ENCODE measurements at places on chromosomes 13 and 19.

- no peak for DNase-seq
Measured at GRCh38 chr19:28493884-28494283, 719.1 kb downstream of the UQCRFS1 start.

GRCh38 chr19:38514812-38515633, 81.5 kb downstream of the RYR1 start:
- DNase-seq = peak; percentile 96

DNA sequence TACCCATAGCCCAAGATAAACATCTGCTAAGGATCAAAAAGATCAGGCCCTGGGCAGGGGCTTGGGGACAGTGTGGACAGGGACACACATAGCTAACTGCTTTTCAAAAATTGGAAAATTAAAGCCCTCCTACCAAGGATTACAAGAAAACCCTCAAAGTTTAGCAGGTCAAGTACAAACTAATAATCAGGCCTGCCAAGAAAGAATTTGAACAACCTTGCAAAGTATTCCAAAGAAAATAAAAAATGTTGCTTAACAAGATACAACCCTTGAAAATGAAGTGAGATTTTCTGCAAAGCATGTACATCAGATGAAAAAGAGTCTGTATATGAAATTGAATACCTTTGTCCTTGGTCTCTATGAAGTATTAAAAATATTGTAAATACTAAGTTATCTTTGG, 67.3 kb downstream of the KLF12 start:
- no peak for DNase-seq

- no peak for DNase-seq
Measured at GRCh38 chr19:35023428-35023827, 6.8 kb upstream of the SCN1B start.

GRCh38 chr19:31258211-31259052, 90.8 kb downstream of the TSHZ3 start:
- DNase-seq = no peak

DNA sequence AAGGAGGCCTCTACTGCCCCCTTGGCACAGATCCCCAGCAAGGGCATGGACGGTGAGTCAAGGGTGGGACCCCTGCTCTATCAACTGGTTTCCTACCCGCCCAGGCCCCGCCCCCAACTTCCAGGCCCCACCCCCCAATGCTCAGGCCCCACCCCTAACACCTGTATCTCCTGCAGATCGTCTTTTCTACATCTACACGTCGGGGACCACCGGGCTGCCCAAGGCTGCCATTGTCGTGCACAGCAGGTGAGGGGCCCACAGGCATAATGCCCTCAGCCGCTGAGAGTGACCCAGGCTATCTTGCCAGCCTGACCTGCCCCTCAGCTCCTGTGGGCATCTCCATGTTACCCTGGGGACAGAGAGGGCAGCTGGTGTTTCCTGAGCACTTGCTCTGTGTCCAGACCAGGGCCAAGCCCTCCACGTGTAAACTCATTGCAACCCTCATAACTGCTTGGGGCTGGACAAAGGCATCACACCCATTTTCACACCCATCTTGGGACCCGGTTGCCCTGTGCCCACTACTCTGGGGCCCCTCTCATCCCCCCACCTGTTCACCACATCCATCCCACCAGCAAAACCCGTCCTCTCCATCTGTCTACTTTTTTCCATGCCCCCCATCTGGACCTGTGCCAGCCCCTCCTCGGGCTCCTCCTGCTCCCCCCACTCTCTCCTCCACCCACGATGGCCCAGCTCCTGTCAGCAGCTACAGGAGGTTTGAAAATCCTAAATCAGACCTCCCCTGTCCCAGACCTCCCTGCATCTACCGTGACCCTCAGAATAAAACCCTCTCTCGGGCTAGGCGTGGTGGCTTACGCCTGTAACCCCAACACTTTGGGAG, 17.2 kb downstream of the SLC27A1 start:
- DNase-seq = no peak

- DNase-seq = peak; percentile 83
Measured at GRCh38 chr19:58558066-58558622, at the start of gene UBE2M. UBE2M (minus strand) TSS chr19:58558611; CDS start chr19:58558381, 230 bp downstream.

- no peak for DNase-seq
Measured at GRCh38 chr13:47455626-47456025, 545.4 kb downstream of the SUCLA2 start.

- DNase-seq = no peak
Measured at GRCh38 chr19:19191768-19192077, 229 bp downstream of the BORCS8 start.

GRCh38 chr19:7515645-7516151, at the start of gene ZNF358:
ZNF358 (plus strand) TSS chr19:7516103; CDS start chr19:7519243, 3,140 bp downstream.
- peak; percentile 79 for DNase-seq

DNA sequence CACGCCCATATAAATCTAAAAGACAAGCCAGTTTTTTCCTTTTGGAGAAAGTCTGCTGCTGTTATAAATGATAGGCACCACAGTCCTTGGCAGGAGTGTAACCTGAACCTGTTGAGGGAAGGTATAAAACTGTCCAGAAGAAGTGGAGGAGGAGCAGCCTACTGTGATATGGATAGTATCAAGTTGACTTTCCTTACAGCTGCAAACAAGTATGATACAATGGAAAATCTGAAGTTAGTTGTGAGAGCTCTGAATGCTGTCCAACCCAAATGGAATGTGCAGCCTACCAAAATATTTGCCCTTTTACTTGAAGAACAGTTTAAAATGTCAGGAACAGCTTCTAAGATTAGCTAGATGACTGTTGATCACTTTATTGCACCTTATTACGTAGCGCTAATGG, 399.6 kb downstream of the FGF14 start:
- DNase-seq = no peak

GRCh38 chr13:49370371-49370770, 73.5 kb downstream of the CAB39L start:
- no peak for DNase-seq

GRCh38 chr13:97127842-97128241, 94.3 kb upstream of the MBNL2 start:
- no peak for DNase-seq

DNA sequence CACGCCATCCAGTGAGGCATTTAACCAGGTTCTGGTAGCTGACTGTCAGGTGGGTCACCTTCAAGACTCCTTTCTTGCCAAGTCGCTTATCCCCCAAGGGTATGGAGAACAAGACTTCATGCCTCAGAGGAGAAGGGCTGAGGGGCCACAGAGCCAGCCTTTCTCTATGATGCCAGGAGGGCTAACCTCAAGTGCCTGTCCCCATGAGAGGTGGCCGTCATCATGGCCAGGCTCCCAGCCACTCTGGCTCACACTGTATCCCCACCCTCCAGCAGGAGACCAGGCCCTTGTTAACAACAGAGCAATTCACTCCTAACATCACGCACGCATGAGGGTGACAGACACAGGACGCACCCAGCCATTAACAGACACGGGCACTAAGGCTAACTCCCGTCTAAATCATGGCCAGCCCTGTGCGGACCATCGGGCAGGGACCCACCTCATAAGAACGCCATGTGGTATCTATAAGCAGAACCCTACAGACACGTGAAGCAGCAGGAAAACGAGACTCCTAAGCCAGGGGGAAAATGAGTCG, 38.6 kb upstream of the ISYNA1 start:
- DNase-seq = no peak

DNA sequence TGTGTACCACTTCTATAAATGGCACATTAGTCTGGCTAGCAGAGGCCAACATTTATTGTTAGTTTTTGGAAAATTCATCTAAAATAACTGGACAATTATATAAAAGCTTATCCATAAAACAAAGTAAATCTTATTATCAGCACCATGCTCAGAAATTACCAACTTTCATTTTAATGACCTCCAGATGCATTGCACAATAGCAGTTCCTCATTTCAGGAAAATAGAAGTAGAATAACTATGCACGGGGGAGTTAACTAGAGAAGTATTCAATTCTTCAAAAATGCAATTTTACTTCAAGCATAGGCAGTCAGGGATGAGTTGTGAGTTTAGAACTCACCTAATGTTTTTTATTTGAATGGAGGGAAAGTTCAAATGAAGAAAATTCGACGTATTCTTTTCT, 1023.5 kb downstream of the PCDH17 start:
- no peak for DNase-seq

DNA sequence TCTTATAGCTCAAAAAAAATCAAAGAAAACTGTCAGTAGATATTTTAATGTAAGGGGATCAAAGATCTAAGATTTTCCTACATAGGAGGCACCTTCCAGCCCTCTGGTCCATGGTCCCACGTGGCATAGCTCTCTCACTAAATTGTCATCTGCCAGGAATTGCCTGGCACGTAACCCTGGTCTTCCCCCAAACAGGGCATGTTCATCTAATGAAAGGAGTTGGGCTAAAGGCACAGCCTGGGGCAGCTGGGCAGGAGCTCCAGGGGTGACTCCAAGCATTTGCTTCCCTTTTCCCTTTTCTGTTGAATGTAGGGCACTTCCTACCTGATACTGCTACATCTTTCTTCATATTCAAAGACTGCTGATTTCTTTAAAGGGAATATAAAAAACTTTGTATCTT, 148.7 kb downstream of the COL4A1 start:
- no peak for DNase-seq

- DNase-seq = peak; percentile 42
Measured at GRCh38 chr19:42270346-42271044, 1.4 kb downstream of the CIC start.

DNA sequence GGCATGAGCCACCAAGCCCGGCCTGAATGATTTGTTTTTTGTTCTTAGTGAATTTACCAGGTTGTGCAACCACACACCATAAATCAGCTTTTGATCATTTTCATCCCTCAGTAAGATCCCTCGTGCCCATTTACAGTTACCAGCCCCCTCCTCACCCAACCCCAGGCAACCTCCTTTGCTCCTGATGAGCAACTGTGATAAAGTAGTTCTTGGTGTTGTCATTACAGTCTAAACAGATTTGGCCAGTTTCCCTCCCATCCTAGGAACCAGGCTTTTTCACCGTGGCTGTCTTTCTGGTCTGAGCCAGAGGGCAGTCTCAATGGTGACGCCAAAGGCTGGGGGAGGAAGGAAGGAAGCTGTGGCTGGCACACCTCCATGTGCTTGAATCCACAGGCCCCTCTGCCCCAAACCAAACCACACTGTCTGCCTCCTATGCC, 61.2 kb upstream of the WDFY2 start:
- no peak for DNase-seq

DNA sequence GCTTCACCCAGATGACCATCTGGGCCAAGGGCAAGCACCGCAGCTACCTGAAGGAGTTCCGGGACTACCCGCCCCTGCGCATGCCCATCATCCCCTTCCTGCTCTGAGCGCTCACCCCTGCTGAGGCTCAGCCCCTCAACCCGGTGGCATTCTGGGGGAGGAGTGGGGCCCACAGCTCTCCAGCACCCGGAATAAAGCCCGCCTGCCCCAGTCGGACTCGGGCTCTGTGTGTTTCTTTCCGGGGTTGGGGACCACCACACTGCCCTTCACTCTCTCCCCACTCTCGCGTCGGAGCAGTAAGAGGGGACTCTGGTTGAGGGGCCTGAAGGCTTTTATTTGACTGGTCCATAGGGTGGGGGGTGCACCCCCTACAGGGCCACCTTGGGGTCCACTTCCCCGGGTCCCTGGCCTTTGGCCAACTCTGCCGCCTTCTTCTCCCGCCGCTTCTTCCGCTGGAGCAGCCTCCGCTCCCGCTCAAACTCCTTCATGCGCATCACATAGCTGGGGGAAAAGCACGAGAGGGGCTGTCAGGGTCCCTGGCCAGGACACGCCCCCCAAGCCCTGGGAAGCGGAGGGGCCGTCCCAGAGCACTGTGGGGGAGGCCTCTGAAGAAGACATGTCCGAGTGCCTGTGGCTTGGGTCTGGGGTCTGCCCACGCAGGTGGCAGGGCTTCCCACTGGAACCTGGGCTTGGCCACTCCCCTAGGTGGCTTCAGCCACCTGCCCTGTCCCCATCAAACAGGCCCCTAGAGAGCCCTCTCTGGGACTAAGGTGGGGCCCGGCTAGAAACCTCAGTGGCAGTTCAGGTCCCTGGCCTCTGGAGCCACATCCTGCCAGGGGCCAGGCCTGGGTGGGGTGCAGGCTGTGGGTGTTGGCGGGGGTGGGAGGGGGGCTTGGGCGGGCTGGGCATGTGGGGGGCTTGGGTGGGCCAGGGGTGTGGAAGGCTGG, 5.8 kb downstream of the NDUFB7 start:
- no peak for DNase-seq

GRCh38 chr19:46992699-46993535, 26.7 kb upstream of the NPAS1 start:
- DNase-seq = no peak

DNA sequence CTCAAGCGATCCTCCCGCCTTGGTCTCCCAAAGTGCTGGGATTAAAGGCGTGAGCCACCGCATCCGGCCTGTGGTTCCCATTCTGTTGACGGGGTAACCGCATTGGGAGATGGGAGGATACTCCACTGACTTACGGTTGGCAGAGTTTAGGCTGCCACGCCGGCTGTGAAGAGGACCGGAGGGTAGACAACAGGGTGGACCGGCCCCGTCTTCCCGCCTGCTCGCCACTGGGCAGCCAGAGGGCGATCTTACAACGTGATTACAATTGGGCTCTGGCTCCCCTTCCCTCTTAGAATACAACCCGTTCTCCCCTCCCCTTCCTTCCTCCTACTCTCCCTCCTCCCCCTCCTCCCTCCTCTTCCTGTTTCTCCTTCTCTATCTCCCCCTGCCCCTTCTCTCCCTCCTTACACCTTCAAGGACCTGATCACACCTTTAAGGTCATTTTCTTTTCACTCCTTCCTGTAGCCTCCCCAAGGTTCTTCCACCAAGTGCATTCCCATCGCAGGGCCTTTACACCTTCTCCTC, 957 bp upstream of the CCDC194 start:
- no peak for DNase-seq

- no peak for DNase-seq
Measured at GRCh38 chr19:36392916-36393673, 14.1 kb upstream of the ZFP14 start.

- peak; percentile 94 for DNase-seq
Measured at GRCh38 chr19:50969413-50969760, at the start of gene KLK6. KLK6 (minus strand) TSS chr19:50969591; CDS start chr19:50968104, 1,487 bp downstream.

GRCh38 chr13:48412881-48413351, at the start of gene LPAR6:
LPAR6 (minus strand) TSS chr13:48413113; CDS start chr13:48412423, 690 bp downstream.
- no peak for DNase-seq

GRCh38 chr13:76683854-76684253, 202.4 kb downstream of the KCTD12 start:
- no peak for DNase-seq

DNA sequence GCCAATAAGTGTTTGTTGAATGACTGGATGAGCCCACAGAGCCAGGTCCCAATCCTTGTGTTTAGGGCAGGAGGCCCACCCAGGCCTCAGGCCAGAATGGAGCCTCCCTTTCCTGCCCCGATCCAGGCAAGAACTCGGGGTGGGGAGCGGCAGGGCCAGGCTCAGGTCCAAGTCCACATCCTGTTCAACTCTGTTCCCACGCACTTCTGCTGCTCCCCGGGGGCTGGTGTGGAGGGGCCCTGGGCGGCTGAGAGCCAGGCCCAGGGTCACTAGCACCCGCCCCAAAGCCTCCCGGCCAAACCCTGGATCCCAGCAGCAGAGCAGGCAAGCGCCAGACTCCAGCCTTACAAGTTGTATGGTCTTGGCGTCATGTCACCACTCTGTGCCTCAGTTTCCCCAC, 8.0 kb downstream of the ANGPTL8 start:
- DNase-seq = no peak

GRCh38 chr19:22421797-22422196, 349 bp downstream of the ZNF98 start:
- DNase-seq = no peak

GRCh38 chr13:98301721-98302120, 124.7 kb upstream of the RNF113B start:
- no peak for DNase-seq

- DNase-seq = peak; percentile 87
Measured at GRCh38 chr13:52968074-52968700, 60.4 kb upstream of the OLFM4 start.

Data from posterior cingulate gyrus (tissue), 11 donors.